ENCODE measurements at places on chromosomes 12 and 14. TPM values are rescaled to one million over a fixed set of nuclear protein-coding genes. Genes with fewer than 3 reads are reported as not detected.

MYF5 gene
- not detected for total RNA-seq

GLT1D1 gene
- total RNA-seq, result not detected

PAPLN gene
- total RNA-seq, result 3.2 TPM

EML1 gene
- total RNA-seq, result 93.1 TPM

NOS1 gene
- not detected for total RNA-seq

PLEKHG7 gene
- not detected for total RNA-seq

PRB4 gene
- not detected for total RNA-seq

POTEM gene
- not detected for total RNA-seq

BMAL2 gene
- total RNA-seq, result 22.8 TPM

IGF1 gene
- 0.39 TPM for total RNA-seq

SYNDIG1L gene
- under 0.01 TPM for total RNA-seq

DCAF11 gene
- 56.8 TPM for total RNA-seq

RACGAP1 gene
- total RNA-seq, result 14.5 TPM

ACYP1 gene
- 4.7 TPM for total RNA-seq

RNASE1 gene
- total RNA-seq, result 1.6 TPM

ESPL1 gene
- total RNA-seq, result 2.3 TPM

SAMD15 gene
- 1.7 TPM for total RNA-seq

SERPINA5 gene
- 0.33 TPM for total RNA-seq

GPX2 gene
- total RNA-seq, result not detected

WNT1 gene
- not detected for total RNA-seq

CLEC2A gene
- total RNA-seq, result not detected
